ENCODE measurements at places on chromosomes 1 and 21. TPM values are rescaled to one million over a fixed set of nuclear protein-coding genes. Genes with fewer than 3 reads are reported as not detected.

Gene KPRP
- total RNA-seq: not detected

Gene CDA
- total RNA-seq: 0.59 TPM

Gene LPAR3
- 0.29 TPM for total RNA-seq

DNA sequence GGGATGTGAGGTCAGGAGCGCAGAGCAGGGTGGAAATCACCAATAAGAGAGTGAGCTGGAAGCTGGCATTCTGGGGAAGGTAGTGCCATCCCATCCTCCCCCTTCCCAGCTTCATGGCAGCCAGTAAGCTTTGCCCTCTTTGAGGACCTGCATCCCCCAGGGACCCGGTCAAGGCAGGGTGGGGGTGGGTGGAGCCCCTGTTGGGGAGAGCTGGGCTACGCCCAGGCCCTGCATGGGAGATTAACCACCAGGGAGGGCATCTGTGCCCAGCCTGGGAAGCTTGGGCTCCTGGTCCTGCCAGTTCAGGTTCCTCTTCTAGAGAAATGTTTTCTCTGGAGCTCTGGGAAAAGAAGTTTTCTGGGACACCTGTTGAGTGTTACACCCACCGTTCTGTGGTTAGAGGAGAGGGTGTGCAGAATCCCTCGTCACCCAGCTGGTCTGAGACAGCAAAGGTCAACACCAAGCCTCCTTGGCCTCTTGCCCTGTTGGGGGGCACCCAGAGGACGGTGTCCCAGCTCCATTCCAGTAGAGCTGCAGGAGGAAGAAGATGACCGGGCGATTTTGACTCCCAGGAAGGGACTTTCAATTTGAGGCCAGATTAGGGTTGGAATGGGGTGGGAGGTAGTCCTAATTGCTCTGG lies 30.1 kb upstream of the TENT5C start:
- DNase-seq: no peak

- DNase-seq: no peak
These were observed 6.3 kb upstream of the SYNJ1 start for GRCh38 chr21:32733990-32734613.

DNA sequence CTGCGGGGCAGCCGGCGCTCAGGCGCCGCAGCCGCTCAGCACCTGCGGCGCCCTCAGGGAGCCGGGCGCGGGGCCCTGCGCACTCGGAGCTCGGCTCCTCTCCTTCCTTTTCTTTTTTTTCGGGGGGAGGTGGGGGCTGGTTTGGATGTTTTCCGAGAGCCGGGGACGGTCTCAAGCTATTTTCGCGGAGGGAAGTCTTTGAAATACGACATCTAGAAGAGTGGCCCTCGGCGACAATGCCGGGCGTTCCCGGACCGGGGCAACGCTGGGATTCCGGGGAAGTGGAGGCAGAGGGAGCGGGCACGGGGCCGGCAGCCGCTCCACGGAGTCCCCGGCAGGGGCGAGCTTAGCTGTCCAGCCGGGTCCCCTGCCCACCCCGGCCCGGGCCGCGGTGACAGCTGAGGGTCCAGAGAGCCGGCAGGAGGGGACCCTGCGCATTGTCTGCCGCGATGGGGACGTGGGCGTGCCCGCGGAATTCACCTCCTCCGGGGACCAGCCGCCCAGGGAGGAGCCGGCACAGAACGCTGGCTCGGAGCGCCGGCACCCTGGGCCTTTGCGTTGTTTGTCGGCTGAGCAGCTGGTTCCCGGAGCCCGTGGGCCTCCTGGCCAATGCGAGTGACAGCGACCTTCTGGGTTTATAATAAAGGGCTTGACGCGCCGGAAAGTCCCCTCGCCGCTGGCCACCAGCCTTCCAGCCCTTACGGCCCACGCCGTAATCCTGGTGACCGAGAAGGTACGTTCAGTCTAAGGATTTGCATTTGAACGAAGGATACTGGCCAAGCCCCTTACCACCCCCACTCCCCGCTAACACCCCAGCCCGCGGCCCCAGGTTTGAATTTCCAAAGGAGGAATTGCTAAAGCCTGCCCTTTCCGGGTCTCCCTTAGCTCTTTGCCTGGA lies 582 bp downstream of the SLC37A1 start:
- DNase-seq: no peak

DNA sequence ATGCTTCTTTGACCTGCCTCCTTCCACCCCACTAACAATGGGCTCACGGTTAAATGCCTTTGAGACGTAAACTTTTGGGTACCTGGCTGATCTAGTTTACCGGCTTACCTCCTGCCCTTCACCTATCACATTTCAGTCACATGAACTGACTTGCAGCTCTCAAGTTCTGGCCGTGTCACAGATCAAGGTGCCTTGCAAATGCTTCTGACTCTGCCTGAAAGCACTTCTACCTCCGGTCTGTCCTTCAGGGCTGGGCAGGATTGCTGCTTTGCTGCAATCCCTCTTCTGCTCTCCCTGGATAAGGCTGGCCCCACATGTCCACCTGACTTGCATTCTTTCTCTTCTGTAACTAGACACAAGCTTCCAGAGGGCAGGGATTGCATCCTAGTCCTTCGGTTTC lies 69.0 kb downstream of the GRIK1 start:
- no peak for DNase-seq

- DNase-seq: no peak
These were observed 28.8 kb downstream of the BTG3 start for GRCh38 chr21:17583898-17584297.

Gene WDR77
- 29.7 TPM for total RNA-seq

- no peak for DNase-seq
These were observed 634 bp upstream of the SPATA6 start for GRCh38 chr1:48472638-48473037.
